ENCODE measurements at places on chromosomes 11 and 22.

DNA sequence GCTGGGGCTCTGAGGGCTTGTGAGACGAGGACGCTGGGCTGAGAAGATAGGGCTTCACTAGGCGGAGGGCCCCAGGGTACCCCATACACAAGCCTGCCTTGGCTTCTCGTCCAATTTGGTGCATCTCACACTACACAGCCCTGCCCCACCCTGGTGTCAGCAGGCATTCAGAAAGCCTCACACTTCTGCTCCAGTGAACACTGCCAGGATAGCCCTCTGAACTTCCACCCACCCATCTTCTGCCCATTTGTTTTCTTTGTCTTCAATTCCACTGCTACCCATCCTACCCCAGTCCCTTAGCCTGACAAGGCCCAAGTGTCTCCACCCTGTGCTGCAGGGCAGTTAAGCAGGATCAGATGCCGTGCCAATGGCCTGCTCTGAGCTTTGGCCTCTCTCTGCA is 1.9 kb upstream of the BUD13 start:
- DNase-seq, result no peak

DNA sequence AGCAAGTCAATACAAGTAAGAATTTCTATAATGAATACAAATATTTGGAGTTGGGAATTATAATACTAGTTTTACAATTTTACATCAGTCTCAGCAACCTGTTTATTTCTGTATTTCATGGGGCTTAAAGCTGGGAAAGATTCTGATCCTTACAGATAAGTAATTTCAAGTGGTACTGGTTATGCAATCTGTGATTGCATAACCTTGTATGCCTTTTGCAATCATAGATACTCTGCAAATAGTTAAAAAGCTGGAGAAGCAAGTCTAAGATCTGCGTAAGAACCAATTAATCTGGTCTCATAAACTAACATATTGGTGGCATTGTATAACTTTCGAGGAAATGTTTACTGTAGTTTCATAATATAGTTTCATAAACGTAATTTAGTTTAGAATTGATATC is 198.3 kb upstream of the PGR start:
- DNase-seq, result no peak

DNA sequence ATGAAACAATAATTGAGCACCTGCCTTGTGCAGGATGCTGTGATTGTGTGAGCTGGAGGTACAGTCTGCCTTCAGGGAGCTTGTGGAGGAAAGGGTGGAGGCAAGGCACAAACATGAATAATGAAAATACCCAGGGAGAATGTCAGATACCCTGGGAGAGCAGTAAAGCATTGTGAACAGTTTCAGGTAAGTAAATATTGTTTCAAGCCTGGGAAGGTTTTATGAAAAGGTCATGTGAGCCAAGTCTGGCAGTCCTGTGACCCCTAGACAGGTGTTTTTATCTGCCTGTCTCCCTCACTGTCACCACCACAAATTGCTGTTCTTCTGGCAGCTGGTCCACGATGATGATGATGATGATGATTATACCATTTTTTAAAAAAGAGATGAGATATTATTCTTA is 32.0 kb downstream of the SPECC1L start:
- no peak for DNase-seq

DNA sequence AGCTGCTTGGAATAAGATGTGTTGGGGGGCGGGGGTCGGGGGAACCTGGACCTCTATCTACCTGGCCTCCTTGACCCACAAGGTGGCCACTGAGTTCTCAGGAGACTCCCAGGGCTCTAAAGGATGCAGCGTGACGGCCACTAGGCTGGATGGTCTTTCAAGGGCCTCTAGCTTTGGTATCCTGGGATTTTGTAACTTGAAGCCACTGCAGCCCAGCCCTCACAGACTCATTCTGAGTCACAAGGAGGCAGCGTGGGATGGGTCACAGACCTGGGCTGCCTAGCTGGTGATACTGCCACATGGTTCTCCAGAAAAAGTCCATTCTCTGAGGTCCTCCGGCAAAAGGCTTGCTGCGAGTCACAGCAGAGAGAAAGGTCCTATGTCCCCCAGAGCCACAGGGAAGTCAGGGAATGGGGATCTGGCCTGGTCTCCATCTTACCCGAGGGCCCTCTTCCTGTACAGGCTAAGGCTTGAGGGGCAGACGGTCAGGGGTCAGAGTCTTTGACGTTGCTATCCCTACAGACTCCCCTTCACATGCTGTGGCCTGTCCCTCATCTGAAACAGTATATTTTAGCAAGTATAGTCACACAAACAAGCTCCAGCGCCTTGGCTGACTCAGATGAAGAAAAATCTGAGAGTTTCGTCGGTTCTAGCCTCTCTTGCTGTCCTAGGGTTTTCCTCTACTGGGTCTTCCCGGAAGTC is 52.4 kb downstream of the KCNC1 start:
- no peak for DNase-seq

GRCh38 chr11:11409901-11410300 is 56.9 kb upstream of the CSNK2A3 start:
- DNase-seq, result no peak

DNA sequence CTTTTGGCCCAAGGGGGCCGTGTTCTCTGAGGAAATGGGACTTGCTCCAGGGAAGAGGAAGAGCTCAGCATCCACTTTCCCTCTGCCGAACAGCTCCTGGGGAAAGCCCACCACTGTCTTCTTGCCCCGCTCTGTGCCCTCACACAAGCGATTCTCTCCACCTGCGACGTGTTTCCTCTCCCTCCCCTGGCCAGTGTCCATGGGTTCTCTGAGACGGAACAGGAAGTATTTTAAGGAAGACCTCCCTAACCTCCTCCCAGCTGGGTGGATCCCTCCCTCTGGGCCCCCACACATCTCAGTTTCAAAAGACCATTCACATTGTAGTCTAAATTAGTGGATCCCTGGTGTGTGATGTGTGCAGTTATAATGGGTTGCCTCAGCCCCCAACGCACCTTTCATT is 1.6 kb downstream of the TP53AIP1 start:
- no peak for DNase-seq

DNA sequence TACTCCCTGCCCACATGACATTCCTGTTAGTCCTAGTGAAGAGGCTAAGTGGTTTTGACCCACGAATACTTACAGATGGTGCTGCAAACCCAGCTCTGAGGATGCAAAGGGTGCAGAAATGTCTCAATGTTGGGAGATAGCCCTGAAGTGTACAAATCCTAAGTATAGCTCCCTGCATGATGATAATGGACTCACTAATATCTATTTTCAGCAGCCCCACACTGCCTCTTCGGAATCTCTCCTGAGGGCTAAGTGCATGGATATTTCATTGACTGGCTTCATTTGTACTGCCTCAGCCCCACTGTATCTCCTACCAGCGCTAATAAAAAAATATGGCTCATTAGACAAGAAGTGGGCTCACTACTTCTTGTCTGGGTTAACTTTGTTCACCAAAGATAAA is 114.5 kb downstream of the KIRREL3 start:
- no peak for DNase-seq

GRCh38 chr11:117900121-117900648 is 23.7 kb upstream of the FXYD6 start:
- DNase-seq, result no peak

- DNase-seq, result no peak
Measured at GRCh38 chr11:31419138-31419537, 49.5 kb downstream of the DNAJC24 start.

GRCh38 chr22:43750751-43751150 is 61.4 kb downstream of the EFCAB6 start:
- no peak for DNase-seq

DNA sequence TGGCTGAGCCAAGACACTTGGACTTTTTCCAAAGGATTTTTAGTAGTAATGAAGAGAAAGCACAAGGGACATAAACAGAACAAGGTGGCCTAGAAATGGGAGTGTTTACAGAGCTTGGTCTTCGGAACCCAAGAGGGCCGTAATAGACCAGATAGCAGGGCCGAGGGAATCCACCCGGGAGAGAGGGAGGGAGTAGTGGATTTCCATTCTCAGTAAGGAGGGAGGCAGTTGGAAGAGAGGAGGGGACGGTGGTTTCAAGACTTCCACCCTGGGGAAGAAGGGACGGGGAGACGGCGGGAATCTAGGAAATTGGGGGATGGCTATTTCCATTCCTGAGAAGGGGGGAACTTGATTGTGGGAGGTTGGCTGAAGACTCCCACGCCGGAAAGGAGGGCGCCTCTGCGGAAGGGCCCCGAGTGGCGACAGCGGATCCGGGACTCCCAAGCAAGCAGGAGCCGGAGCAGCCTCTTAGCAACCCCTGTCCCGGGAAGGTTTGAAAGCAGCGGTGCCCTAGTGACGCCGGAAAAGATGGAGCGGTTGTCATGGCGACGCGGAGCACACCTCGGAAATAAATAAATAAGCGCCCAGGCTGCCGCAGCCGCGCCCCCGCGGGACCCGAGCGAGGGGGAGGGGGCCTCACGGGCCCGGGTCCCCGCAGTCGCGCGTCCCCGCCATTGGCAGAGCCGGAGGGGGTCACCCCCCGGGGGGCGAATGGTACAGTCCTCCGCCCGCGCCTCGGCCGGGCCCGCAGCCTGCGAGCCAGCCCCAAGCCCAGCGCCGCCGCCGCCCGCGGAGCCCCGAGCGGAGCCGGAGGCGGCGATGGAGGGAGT is 31.6 kb downstream of the EIF3F start:
- DNase-seq, result no peak

GRCh38 chr11:82927264-82927880 is 25.8 kb downstream of the DDIAS start:
- DNase-seq, result peak; percentile 43

- DNase-seq, result no peak
Measured at GRCh38 chr11:62918531-62918930, 2.6 kb downstream of the CHRM1 start.

GRCh38 chr11:112785719-112786118 is 175.5 kb upstream of the NCAM1 start:
- DNase-seq, result no peak

GRCh38 chr22:44702479-44703198 is 635 bp downstream of the PRR5 start:
- no peak for DNase-seq

DNA sequence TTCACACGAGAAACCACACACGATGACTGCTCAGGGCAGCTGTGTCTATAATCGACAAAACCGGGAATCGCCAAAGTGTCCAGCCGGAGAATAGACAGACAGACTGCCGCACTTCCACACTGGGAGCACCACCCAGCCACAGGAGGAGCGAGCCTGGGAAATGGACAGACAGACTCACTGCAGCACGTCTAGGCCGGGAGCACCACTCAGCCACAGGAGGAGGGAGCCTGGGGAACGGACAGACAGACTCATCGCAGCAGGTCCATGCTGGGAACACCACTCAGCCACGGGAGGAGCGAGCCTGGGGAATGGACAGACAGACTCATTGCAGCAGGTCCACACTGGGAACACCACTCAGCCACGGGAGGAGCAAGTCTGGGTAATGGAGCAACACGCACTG is 137.2 kb downstream of the BRD1 start:
- DNase-seq, result no peak

DNA sequence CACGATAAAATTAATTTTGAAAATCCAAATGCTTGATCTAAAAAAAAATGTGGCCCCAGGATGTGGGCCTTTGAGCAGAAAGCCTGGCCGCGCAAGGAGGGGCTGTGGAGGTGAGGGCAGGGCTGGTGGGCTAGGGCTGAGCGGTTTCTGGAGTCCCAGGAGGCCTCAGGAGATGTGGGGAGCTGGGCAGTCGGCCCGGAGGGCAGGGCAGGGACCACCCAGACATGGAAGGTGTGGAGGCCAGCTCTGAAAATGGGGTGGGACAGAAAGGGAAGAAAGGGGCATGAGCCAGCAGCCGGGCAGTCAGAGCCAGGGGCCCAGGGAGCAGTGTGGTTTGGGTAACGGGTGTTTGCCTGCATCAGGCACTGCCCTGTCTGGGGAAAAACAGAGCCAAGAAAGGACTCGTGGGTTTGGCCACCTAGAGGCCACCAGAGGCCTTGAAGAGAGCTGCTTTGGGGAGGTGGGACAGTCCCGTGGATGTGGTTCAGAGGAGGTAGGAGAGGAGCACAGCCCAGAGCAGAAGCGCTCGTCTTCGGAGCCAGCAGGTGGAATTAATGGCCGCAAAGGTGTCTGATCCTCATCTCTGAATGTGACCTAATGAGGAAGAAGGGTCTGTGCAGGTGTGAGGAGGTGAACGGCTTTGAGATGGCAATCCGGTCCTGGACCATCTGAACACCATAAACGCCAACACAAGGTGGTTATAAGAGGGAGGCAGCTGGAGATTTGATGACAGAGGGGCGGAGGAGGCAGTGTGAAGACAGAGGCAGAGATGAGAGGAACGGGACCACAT is 50.2 kb downstream of the IGF2 start:
- no peak for DNase-seq

DNA sequence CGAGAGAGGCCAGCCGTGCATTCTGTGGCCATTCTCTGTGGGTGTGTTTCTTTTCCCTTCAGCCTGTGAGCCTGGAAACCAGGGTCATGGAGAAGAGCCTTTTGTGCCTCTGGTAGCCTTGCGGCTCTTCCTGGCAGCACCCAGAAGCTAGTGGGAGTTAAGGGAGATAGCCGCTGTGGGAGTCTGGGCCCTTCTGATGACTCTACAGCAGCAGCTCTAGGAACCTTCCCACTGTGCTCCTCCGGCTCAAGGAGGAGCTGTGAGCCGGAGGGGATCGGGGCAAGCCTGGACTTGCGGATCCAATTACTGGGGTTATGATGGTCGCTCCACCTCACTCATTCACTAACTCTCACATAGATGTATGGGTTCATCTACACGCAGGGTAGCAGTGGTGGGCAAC is 10.5 kb downstream of the GTPBP1 start:
- DNase-seq, result no peak

GRCh38 chr22:30398685-30399680 is 2.2 kb downstream of the SEC14L2 start:
- DNase-seq, result no peak

- no peak for DNase-seq
Measured at GRCh38 chr11:110984147-110984546, 261.4 kb upstream of the POU2AF2 start.

DNA sequence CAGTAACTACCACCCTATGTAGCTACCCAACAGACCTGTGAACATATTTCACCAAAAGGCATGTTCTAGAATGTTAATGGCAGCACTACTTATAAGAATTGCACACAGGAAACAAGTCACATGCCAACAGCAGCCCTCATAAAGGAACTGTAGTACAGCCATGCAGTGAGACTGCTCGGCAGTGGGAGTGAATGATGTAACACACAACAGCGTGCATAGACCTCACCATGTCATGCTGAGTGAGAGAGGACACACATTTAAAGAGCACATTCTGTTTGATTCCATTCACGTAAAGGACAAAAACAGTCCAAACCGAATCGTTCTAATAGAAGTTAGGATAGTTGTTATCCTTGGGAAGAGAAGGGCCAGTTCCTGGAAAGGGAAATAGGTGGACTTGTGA is 27.2 kb upstream of the KIRREL3 start:
- DNase-seq, result no peak

DNA sequence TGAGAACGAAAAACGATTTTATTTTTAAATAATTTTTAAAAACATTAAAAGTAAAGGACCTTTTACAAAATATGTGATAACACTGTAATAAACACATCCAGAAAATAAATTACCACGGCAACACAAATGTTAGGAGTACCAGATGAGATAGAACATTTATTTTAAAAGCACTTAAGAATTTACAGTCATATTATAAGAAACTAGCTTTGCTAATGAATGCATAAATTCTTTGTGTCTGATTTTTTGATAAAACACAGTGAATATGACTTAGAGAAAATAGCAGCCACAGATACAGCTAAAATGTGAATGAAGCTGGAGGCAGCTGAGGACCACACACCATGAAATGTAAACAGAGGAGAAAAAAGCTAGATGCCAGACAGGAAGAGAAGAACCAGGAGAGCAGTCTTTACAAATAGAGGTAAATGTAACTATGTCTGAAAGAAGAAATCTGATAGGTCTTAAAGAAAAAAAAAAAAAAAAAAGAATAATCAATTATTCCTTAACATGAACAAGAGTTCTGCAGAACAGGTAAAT is 14.6 kb downstream of the CCDC34 start:
- DNase-seq, result no peak

GRCh38 chr11:30018495-30018894 is 1.7 kb upstream of the KCNA4 start:
- no peak for DNase-seq
